Heart right ventricle (tissue), 16 donors: ENCODE measurements at places on chromosomes 4 and X. TPM values are rescaled to one million over a fixed set of nuclear protein-coding genes. Genes with fewer than 3 reads are reported as not detected.

GRCh38 chrX:71178908-71179307, 34.3 kb downstream of the NLGN3 start:
- no peaks in the 10 kb centered on the region for H3K27me3 ChIP-seq
- H3K4me3 ChIP-seq: no peak overlapping the region
- no peak overlapping the region for H3K27ac ChIP-seq
- no peaks in the 10 kb centered on the region for H3K4me1 ChIP-seq
- no peak for DNase-seq
- H3K36me3 ChIP-seq: no peaks in the 10 kb centered on the region

DNA sequence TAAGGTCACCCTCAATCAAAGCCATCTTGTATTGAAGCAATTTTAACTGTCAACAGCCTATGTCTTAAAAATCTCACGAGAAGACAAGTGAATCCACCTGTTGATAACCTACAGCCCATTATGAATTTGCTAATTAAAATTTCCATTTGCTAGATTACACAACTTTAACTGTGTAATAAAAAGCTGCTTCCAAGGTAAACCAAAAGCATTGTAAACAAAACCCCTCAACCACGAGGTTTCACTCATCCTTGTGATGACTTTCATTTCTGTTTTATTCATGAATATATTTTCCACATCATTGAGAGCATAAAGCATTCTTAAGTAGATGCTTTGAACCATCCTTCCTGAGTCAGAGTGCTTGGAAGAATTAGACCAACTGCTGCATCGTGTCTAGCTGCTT, 217.5 kb upstream of the GYPA start:
- no peaks in the 10 kb centered on the region for H3K4me1 ChIP-seq
- H3K27ac ChIP-seq: no peak overlapping the region
- no peak overlapping the region for H3K4me3 ChIP-seq
- DNase-seq: no peak

GRCh38 chrX:123277347-123277746, 93.3 kb downstream of the GRIA3 start:
- H3K27me3 ChIP-seq: no peaks in the 10 kb centered on the region
- H3K4me3 ChIP-seq: no peak overlapping the region
- no peak overlapping the region for H3K27ac ChIP-seq
- no peak for DNase-seq
- H3K36me3 ChIP-seq: no peaks in the 10 kb centered on the region

The PNPLA4 gene
- 18.0 TPM for polyA plus RNA-seq
